GM04503 (cell line): ENCODE measurements at places on chromosomes 16 and 17.

DNA sequence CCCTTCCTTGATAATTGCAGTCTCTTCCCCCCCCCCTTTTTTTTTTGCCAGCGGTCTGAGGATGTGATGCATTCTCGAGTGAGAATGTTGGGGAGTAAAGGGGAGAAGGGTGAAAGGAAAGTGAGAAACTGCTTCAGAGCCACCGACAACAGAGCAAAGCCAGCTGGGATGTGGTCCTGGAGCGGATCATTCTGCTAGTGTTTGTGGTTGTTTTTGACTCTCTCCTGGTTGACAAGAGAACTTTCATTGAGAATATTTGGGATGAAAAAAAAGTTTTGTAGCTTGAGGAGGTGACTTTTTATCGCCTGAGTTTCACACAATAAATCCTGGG is 1.3 kb downstream of the NF1 start:
- no peak for DNase-seq

- no peak for DNase-seq
These were observed 7.3 kb downstream of the CTRL start for GRCh38 chr16:67924140-67924906.

- no peak for DNase-seq
These were observed 36.8 kb downstream of the MAP2K4 start for GRCh38 chr17:12057520-12057919.

- DNase-seq, result no peak
These were observed 295.4 kb upstream of the KCNJ16 start for GRCh38 chr17:69779378-69780214.

GRCh38 chr17:15941781-15942180 is 3.1 kb upstream of the ADORA2B start:
- DNase-seq, result no peak

GRCh38 chr16:52578007-52578828 is 31.3 kb upstream of the TOX3 start:
- DNase-seq, result no peak

- no peak for DNase-seq
These were observed 43.8 kb upstream of the NDRG4 start for GRCh38 chr16:58456193-58456592.

DNA sequence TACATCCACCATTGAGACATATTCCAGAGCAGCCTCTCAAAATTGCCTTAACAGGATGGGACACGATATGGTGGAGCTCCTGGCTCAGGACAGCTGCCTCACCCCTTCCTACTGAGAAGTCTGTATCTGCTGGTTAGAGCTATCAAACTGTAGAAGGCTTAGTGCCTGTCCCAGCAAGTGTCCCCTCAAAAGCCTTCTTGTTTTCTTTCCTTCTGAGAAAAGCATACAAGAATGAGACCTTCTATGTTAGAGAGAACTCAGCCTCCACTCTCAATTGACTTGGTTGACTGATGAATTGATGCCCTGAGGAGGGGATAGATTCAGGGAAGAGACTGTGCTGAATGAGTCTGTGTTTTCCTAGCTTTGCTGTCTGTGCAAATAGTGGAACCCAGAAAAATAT is 2020.9 kb downstream of the TP53TG3F start:
- no peak for DNase-seq

DNA sequence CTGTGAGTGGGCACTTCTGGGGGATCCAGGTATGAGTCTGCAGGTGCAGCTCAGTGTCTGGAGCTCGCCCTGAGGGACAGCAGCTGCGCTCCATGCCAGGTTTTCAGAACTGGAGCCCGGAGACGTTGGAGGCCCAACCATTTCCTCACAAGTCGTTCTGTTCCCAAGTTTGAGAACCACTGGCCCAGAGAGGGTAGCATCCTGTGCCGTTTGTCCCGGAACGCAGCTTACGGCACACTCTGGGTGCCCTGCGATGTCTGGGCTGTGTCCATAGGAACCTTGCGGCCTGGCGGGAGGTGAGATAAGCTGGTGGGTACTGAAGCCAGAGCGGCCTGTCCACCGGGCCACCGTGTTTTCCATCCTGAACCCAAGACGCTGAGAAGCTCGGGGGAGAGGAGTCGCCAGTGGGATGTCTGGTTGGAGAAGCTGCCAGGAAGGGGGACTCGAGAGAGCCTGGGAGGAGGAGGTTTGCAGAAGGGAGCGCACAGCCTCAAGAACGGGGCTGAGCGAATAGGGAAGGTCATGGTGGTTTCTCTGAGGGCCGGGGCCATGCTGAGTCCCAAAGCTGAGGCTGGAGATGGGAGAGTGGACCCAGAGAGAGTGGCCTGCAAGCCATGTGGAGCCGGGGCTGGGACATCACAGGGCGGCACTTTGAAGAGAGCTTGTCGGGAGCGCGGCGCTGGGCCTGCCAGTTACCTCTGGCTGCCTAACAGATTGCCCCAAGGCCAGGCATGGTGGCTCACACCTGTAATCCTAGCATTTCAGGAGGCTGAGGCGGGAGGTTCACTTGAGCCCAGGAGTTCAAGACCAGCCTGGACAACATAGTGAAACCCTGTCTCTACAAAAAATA is 211.0 kb upstream of the GSE1 start:
- no peak for DNase-seq

- no peak for DNase-seq
These were observed 241.7 kb upstream of the CDH8 start for GRCh38 chr16:62277942-62278341.

GRCh38 chr17:3981455-3981854 is 17.2 kb upstream of the ATP2A3 start:
- DNase-seq, result no peak

DNA sequence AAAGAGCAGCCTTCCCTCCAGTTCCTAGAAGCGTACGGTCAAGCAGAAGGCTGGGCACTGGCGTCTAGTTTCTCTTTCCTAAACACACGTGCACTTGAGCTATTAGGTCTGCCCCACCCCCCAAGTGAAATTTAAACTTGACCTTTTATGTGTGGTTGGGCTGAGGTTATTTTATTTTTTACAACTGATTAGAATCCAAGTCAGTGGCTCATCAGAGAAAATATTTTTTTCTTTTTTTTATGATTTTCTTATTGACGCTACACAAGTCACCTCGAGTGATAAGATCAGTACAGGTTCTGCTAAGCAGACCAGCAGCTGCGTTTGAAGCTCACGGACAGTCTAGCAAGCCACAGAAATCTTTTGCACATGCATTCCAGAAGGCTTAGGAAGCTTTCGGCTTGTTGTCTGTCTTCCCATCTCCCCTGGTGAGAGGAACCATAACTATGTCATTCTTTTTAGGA is 95.1 kb downstream of the ZFHX3 start:
- no peak for DNase-seq

- no peak for DNase-seq
These were observed 787 bp downstream of the AMDHD2 start for GRCh38 chr16:2520784-2521531.

- no peak for DNase-seq
These were observed 9.6 kb downstream of the CALCOCO2 start for GRCh38 chr17:48840441-48840840.

DNA sequence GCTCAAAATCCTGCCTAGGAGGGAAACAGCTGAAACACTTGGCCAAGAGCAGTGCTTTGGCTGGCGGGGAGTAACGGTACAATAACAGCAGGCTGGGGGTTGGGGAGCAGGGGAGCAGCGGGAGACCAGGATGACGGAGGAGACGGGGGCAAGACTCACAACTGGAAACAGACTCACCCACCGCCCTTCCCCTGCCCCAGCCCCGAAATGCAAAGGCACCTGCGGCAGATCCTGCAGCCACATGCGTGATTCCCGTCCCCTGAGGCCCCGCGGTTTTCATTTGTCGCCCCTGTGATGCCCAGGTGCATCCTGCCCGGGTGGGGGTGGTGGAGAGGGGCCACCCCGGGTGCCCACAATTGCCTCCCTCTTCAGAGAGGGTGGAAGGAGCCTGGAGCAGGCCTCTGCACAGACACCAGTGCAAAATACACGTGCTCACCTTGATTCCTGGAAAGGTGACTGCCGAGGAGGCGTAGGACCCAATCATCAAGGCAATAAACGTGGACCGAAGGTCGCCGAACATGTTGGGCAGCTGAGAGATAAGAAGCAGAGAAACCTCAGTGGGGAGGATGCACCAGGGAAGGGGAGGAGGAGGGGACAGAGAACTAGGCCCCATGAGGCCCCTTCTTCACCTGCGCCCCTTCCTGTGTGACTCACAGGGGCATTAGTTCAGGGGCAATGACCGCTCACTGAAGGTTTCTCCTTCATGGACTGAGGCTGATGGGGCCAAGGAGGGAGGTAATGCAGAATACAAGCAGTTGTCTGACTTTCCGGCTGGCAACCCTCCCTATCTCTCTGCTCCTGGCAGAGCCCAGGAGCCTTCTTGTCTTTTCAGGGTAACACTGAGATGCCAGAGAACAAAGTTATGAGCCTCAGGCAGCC is 30.4 kb upstream of the PITPNA start:
- no peak for DNase-seq

GRCh38 chr16:75616521-75617010 is 6.5 kb downstream of the ADAT1 start:
- no peak for DNase-seq

DNA sequence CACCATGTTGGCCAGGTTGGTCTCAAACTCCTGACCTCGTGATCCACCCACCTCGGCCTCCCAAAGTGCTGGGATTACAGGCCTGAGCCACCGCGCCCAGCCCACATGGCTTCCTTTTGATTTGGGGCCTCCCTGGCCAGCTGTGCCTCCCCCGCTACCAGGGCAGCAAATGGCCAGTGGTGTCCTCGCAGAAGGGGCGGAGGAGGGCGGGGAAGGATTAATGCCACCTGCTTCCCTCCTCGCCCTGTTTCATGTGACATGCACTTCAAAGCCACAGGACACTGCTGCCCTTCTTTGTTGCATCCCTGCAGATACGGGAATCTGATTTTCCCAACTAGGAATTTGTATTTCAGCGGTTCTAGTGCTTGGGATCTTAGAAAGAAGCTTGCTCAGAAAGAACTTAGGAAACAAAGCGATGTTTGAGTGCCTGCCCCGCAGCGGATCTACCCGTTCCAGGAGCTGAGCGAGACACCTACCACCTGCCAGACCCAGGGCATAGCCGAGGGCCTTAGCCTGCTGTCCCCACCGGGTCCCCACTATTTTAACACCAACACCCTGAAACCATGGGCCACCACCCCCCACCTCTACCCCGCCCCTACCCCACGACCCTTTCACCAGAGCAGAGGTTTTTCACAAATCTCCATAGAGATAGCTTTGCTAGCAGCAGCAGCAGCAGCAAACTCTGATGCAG is 37.7 kb upstream of the CCDC182 start:
- DNase-seq, result no peak

DNA sequence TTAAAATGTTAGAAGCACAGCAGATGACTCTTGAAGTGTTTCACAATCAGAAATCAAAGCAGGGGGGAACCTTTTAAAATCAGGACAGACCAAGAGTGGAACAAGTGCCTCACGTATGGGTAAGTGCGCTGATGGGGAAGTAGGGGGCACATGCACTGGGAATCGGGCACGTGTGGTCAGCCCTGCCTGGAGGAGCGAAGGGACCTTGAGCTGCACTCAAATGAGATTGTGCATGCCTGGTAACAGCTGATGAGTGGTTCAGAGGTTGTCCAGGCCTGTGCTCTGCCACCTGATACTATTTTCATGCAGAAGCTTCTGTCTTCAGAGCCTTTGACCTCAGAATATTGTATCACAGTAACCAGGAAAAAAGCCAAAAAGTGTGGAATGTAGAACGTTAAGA is 13.7 kb upstream of the XYLT2 start:
- no peak for DNase-seq

DNA sequence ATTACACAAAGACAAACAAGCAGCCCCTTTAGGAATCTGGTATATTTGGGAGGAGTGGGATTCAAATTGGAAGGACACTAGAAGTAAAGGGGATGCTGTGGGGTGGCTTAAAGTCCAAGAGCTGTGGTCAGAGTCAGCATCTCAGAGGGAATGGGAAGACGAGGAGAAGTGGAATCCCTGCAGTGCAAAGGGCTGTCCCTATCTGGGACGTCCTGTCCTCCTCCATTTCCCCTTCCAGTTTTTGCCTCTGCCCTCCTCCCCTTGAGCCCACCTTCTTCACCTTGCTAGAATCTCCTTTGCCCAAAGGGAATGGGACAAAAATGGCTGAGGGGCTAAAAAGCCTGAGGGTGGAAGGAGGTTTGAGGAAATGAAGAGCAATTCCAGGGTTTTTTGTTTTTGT is 4.2 kb upstream of the PLXDC1 start:
- no peak for DNase-seq

GRCh38 chr17:39737760-39738567 is at the start of gene GRB7:
GRB7 (plus strand) TSS chr17:39737938; CDS start chr17:39742302, 4,364 bp downstream.
- no peak for DNase-seq

DNA sequence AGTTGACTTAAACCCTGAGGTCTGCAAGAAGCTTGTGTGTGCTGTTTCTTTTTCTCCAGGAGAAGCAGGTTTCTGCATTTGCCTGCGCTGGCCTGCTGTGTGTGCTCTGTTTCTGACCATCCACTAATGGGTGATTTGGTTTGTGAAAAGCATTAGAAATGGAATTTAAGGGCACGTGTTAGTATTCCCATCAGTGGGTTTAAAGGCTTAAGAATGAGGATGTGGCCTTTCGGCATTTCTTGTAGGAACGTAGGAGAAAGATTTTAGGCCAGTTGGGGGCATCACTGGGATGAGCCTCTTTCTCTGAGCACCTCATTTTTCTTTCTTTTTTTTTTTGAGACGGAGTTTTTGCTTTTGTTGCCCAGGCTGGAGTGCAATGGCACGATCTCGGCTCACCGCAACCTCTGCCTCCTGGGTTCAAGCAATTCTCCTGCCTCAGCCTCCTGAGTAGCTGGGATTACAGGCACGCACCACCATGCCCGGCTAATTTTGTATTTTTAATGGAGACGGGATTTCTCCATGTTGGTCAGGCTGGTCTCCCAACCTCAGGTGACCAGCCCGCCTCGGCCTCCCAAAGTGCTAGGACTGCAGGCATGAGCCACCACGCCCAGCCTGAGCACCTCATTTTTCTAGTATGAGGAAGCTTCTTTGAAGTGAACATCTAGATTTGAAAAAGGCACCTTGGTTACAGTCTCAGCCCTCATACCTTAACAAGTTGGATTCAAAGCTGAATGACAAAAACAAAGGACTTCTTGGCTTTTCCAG is 110.3 kb downstream of the BANP start:
- no peak for DNase-seq

DNA sequence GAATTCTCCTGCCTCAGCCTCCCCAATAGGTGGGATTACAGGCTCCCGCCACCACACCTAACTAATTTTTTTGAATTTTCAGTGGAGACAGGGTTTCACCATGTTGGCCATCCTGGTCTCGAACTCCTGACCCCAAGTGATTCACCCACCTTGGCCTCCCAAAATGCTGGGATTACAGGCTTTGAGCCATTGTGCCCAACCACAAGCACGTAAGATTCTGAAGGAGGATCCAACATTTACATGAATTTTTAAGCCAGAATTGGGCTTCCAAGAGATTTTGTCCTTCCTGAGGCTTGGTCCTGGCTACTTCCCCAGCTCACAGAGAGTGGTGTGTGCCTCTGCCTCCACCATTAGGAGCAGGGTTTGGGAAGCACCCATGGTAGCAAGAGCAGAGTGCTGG is 11.1 kb downstream of the G6PC3 start:
- no peak for DNase-seq

- DNase-seq, result no peak
These were observed 24.1 kb upstream of the WFDC1 start for GRCh38 chr16:84270531-84270930.

GRCh38 chr17:68210570-68211315 is 37.1 kb upstream of the AMZ2 start:
- no peak for DNase-seq
